Panc1 (cell line): ENCODE measurements at places on chromosomes 2 and 18. TPM values are rescaled to one million over a fixed set of nuclear protein-coding genes. Genes with fewer than 3 reads are reported as not detected.

- no peak for DNase-seq
These were observed 101.3 kb upstream of the NDUFV2 start for GRCh38 chr18:9001209-9001608.

DNA sequence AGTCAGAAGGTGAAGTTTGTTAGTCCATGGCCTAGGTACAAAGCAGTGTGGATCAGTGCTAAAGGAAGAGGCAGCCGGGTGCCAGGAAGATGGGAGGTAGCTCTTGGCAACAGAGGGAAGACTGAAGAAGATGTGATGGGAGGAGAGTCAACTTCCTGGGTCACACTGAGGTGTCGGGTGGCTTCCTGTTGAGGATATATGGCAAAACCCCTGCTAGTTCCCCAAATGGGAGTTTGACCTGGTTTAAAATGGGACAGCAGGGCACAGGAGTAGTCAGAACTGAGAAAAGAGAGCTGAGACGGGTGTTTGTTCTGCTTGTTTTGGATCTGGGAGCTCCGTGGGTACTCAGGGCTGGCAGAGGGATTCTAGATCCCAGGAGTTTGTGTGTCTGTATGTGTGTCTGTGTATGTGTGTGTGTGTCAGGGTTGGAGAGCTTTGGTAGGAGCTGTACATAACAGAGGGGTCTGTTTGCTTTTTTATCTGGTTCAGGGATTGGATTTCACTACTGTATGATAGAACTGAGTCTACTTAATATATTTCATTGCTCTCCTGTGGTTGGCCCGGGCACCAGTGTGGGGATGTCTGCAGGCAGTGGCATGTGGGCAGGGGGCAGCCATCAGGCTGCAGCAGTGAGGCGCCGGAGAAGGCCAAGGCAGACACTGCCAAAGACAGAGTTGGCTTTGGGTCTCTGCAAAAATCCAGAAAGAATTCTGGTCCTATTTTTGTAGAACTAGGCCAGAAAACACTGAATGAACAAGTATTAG, 17.1 kb downstream of the MXD1 start:
- DNase-seq = no peak

- DNase-seq = no peak
These were observed 156.4 kb downstream of the NCKAP5 start for GRCh38 chr2:133411857-133412256.

GRCh38 chr2:150566289-150566688, 78.8 kb upstream of the RND3 start:
- DNase-seq = no peak

- no peak for DNase-seq
These were observed 29.9 kb upstream of the IMPA2 start for GRCh38 chr18:11951390-11951851.

- DNase-seq = no peak
These were observed 120.5 kb downstream of the AGAP1 start for GRCh38 chr2:235614176-235614860.

DNA sequence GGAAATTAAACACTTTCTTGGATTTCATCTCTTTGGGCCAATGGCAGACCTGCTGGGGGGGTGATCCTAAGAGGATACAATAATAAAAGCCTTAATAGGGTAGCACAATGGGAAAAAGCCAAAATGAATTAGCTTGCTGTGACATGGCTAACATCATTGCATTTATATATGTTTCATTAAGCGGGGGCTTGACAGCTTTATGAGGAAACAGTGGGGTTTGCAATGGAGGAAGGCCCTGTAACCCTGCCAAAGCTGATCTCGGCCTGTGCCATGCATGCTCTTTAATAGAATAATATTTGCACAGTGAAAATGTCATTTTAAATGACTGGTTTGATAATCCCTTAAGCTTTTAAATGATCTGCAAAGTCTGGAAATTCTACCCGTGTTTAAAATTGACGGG, 291.5 kb downstream of the SLC4A3 start:
- DNase-seq = no peak

DNA sequence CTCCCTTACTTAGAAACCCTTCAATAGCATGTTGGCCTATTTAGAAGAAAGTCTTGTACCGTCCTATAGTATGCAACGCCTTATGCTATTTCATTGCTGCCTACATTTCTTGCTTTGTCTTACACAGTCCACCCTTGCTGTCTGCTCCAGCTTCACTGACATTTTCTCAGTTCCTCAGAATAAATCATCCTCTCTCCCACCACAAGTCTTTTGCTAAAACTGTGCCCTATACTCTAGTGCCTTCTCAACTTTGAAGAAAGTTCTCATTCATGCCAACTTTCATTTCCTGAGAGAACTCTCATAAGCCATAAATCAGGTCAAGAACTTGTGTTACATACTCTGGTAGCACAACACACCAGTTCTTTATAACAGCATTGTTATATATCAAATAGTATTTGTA, 54.3 kb upstream of the COL3A1 start:
- no peak for DNase-seq

DNA sequence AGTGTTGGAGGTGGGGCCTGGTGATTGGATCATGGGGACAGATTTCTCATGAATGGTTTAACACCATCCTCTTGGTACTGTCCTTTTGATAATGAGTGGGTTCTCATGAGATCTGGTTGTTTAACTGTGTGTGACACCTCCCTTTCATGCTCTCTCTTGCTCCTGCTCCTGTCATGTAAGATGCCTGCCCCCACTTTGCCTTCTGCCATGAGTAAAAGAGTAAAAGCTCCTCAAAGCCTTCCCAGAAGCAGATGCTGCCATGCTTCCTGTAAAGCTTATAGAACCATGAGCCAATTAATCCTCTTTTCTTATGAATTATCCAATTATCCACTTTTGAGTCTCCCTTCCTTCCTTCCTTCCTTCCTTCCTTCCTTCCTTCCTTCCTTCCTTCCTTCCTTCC, 317.7 kb downstream of the RDH14 start:
- DNase-seq = no peak

- no peak for DNase-seq
These were observed 147.0 kb upstream of the ID2 start for GRCh38 chr2:8534729-8535468.

GRCh38 chr2:147440734-147441133, 404.1 kb upstream of the ACVR2A start:
- DNase-seq = no peak

GRCh38 chr18:3791238-3791637, 341.3 kb downstream of the TGIF1 start:
- DNase-seq = no peak

DNA sequence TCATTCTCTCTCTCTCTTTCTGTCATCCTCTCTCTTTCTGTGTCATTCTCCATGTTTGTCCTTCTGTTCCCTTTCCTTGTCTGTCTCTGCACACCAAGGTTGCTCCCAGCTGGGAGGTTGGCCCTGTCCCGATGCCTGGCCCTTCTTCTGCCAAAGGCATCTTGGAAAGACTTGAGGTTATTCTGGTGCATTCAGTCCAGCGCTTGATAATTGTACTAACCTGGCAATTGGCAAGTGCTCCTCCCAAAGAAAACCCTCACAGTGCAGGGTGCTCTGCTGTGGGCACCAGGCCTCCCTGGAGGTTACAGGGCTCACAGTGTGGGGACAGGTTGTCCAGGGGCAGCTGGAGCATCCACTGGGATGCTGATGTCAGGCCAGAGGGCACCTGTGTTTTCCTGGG, 95.4 kb downstream of the GLI2 start:
- DNase-seq = no peak

DNA sequence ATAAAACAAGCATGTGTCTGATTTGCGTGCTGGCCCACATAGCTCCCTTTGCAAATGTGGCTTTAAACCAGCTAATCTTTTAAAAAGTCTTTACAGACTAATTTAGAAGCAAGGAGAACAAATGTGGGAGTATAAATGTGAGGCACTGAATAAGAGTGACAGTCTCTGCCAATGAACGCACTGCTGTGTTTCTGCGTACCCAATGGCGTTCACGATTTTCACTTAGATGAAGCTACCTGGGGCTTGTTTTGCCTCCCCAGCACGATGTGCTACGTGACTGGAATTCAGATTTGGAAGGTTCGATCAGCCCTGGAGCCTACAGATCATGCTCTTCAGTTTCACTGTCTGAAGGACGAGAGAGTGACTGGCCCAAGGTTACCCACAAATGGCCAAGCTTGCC, 10.8 kb upstream of the CRACDL start:
- DNase-seq = no peak

DNA sequence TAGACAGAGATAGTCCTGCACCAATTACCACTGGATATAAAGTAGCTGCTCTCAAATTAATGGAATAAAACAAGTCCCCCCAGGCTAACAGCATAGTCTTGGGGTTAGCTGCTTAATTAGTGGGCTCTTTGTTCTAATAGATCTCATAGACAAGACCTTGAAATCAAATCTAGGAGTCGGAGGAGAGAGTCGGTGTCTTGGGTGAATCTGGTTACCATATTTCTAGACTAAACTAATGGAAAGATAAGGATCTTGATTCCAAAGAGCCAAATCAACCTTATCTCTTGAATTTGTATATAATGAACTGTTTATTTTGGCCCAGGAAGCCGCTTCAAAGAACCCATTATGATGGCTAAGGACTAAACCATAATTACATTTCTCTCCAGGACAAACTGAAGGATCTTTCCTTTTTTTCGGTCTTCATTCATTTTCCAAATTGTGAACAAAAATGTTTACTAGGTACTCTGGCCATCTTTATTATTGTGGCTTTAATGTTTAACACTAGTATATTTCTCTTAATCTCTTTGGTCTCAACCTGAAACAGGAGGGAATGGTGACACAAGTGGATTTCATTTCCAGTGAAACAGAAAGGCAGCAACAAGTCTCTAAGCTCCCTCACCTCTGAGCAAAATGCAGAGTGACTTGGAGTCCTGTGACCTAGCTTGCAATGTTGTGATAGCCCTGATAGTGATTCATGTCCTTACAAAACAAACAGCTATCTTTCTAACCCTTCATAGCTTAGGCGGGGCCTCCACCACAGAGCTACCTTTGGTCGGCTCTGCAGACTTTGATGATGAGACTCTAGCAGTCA, 137.9 kb upstream of the PARD3B start:
- no peak for DNase-seq

- DNase-seq = no peak
These were observed 6.8 kb downstream of the MAL start for GRCh38 chr2:95032341-95032740.

DNA sequence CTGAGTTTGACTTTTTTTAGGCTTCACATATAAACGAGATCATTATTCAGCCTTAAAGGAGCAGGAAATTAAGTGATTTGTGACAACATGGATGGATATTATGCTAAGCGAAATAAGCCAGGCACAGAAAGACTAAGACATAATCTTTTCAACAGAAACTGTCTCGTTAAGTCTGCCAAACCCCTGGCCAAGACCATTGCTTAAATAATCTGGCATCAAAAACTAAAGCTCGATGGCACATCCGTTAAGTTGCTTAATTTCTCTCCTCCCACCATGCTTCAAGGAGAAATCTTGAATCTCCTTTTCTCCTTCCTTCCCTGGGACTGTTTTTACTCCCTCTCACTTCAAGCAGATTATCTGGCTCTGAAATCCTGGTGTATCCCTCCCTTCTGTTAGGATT, 140.3 kb downstream of the GALNT14 start:
- DNase-seq = no peak

GRCh38 chr18:9886005-9886348, 204 bp downstream of the TXNDC2 start:
- no peak for DNase-seq

- no peak for DNase-seq
These were observed 8.1 kb downstream of the STK17B start for GRCh38 chr2:196163285-196163684.

DNA sequence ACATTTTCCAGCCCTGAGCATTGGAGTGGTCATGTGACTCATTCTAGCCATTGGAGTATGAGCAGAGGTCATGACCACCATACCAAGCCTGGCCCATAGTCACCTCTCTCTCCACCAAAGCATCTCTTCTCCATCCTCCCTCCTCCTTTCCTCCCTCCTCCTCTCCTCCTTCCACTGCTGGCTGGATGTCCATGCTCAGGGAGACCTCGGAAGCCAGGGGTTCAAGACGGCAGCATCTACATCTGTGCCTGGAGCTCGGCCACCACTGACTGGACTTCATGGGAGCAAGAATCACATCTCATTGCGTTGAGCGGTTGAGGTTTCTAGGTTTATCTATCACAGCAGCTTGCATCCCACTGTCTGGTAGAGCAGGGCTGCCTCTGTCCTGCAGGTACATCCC, 252.4 kb downstream of the NDUFA10 start:
- DNase-seq = no peak

DNA sequence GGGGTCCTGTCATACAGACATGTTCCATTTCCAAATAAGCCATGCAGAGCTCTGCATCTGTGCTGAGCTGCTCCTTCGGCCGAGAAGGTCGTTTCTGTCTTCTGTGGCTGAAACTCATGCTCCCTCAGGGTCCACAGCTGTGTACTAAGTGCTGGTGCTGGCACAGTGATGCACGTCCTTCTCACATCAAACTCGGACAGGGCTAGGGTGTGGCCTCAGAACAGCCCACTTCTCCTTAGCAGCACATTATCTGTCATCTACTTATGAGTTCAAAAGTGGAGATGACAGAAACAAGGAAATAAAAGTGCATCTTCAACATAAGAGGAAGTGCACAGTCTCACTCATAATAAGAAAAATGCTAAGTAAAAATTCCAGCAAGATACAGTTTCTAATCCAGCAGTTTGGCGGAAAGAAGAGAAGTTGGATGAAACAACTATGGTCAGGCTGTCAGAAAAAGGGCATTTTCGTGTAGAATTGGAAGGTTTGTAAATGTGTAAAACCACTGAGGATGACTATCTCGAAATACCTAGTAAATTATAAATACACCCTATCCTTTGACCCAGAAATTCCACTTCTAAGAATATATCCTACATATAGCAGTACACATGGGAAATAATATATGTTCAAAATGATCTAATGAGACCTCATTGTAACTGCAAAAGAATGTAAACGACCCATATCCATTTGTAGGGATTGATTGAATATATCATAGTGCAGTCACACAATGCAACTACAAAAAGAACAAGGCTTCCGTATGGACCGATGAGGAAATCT, 53.7 kb upstream of the APCDD1 start:
- DNase-seq = no peak

- DNase-seq = no peak
These were observed 19.2 kb downstream of the ITGA6 start for GRCh38 chr2:172446474-172447063.

- no peak for DNase-seq
These were observed 99.2 kb downstream of the LRP1B start for GRCh38 chr2:142031656-142032055.

GRCh38 chr18:26524504-26525351, 23.6 kb downstream of the KCTD1 start:
- no peak for DNase-seq

- DNase-seq = no peak
These were observed 18.6 kb upstream of the SKA1 start for GRCh38 chr18:50356036-50356945.

- no peak for DNase-seq
These were observed 113.3 kb downstream of the MYCN start for GRCh38 chr2:16053437-16054257.

GRCh38 chr2:159711562-159712142, 654 bp upstream of the MARCHF7 start:
- peak; percentile 25 for DNase-seq

PLCD4 gene
- total RNA-seq = 12.9 TPM

OSR1 gene
- 4.4 TPM for total RNA-seq

PLA2R1 gene
- 5.7 TPM for total RNA-seq

GKN2 gene
- not detected for total RNA-seq

DNAJC5G gene
- total RNA-seq = not detected

SLC14A1 gene
- total RNA-seq = 1.2 TPM

ARHGAP28 gene
- 0.41 TPM for total RNA-seq

CCDC121 gene
- 5.9 TPM for total RNA-seq

EIF2AK3 gene
- total RNA-seq = 11.3 TPM

GPBAR1 gene
- 0.18 TPM for total RNA-seq

FTCDNL1 gene
- 2.8 TPM for total RNA-seq

SLC40A1 gene
- 0.74 TPM for total RNA-seq

KCNJ3 gene
- 0.21 TPM for total RNA-seq

MEIS1 gene
- 2.0 TPM for total RNA-seq

AKAIN1 gene
- not detected for total RNA-seq

CCDC148 gene
- 0.92 TPM for total RNA-seq

ARHGEF33 gene
- 0.41 TPM for total RNA-seq
